ENCODE measurements at places on chromosomes 16 and 17. TPM values are rescaled to one million over a fixed set of nuclear protein-coding genes. Genes with fewer than 3 reads are reported as not detected.

PRSS27 gene
- total RNA-seq = 1.8 TPM

NECAB2 gene
- total RNA-seq = 3.0 TPM

UMOD gene
- total RNA-seq = not detected

EIF1 gene
- total RNA-seq = 1,716 TPM

TSR3 gene
- total RNA-seq = 56.5 TPM

CMTM2 gene
- not detected for total RNA-seq

CES5A gene
- not detected for total RNA-seq

NKD1 gene
- 0.54 TPM for total RNA-seq
